Mucosa of descending colon (tissue), 3 donors: ENCODE measurements at places on chromosomes 12 and 14.

- no peak for DNase-seq
These were observed 128.1 kb upstream of the C14orf180 start for GRCh38 chr14:104451474-104451873.

GRCh38 chr12:39386335-39386734, 56.6 kb downstream of the KIF21A start:
- no peak for DNase-seq

DNA sequence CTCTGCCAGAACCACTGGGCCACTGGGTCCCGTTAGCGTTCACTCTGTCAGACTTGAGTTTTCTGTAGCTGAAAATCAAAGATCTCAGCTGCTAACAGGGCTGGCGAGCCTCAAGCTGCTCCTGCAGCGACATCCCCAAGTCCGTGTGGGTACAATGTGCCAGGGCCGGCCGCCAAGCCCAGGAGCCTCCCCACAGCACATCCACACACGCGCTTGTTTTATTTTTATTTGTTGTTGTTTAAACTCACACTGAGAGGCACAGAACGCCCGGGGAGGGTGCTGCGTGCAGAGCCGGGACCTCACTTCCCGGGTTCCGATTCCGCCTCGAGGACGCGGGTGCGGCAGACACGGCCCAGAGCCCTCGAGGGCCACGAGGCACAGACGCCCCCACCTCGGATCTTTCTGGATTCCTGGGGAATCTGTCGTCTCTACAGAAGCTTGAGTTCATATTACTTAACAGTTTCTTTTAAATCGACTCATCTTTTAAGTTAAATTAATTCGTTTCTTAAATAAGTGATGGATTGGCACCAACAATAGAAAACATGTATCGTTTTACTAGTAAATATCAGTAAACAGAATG, 9.3 kb downstream of the GALNT9 start:
- no peak for DNase-seq

DNA sequence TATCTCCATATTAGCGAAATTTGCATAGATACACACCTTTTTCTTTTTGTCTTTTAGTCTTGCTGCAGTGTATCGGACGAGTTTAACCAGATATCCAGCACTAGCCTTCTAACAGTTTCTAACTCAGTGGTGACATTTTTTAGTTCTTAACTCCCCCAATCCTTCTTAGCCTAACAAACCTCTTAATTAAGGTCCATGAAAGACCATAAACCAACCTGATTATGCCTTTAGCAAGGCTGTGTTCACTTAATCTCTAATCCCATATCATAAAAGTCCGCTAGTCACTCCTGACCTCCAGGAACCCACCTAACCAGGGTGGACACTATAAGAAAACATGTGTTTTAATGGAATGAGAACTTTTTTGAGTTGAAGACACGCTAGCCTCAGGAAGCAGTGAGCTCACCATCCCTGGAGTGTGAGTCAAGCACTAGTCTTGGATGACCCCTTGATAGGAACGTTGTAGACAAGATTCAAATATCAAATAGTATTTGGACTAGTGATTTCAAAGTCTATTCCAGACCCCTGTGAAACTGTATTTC, 9.5 kb downstream of the CDKN1B start:
- DNase-seq = no peak

- DNase-seq = no peak
These were observed 36.0 kb downstream of the GCH1 start for GRCh38 chr14:54866588-54866987.

GRCh38 chr14:46230540-46230939, 421.0 kb downstream of the RPL10L start:
- DNase-seq = no peak

- no peak for DNase-seq
These were observed 36.6 kb upstream of the PIK3C2G start for GRCh38 chr12:18224745-18225144.

DNA sequence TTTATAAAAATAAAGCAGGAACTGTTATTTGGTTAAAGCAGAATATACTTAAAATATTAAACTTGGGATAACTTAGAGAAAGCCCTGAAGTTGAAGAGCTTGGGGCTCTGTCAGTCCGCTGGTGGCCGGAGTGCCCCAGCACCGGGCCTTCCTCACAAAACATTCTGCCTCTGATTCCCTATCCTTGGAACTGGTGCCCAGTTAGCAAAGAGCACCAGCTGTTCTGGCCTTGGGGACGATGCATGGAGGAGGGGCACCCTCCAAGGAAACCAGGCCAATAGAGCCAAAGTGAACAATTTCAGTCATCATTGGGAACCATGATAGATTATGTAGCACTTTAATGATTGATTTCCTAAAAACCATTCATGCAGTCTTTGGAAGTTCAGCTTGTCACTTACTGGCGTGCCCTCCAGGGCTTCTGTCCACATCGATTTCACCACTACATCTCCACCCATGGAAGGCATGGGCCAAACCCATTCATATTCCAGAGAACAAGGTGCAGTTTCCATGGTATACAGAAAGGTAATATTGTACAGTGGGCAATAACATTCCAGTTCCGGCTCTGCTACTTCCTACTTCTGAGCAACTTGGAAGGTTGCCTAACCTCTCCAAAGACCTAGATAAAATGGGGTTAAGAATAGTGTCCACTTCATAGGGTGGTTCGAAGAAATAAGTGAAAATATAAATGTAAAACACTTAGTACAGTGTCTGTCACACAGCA, 145.9 kb downstream of the ETV6 start:
- DNase-seq = no peak

GRCh38 chr14:89000007-89000942, 175.8 kb downstream of the TTC8 start:
- peak; percentile 54 for DNase-seq

DNA sequence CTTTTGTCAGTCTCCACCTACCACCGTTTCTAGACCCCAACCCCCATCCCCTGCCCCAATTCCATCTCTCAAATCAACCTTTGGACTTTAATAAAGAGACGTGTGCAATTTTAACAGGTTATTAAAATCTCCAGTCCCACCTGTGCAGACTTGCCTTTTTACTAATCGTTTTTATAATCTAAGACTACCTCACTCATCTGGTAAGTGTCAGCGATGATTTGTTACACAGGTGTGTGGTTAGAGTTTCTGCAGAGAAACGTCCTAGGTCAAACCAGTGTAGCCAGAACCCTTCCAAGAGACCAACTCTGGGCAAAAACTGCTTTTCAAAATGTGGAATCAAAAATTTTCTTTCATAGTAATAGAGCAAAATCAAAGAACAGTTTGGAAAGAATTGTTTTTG, 60.4 kb upstream of the PELI2 start:
- DNase-seq = no peak

DNA sequence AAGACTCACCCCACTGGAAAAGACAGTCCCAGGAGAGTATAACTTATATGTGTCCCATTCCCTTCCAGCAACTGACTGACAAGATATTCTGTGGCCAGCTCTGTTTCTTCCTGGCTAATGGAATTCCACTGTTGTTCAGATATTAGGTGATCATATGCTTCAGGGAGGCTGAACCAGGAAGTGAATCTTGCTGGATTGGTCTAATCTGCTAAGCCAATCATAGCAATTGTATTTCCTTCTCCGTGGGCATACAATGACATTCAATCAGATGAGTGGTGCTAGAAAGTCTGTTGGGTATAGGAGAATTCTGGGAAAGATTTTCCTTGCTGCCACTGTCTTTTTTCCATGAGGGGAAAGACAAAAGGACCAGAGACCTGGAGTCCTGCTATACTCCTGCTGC, 12.1 kb downstream of the PYGL start:
- no peak for DNase-seq

DNA sequence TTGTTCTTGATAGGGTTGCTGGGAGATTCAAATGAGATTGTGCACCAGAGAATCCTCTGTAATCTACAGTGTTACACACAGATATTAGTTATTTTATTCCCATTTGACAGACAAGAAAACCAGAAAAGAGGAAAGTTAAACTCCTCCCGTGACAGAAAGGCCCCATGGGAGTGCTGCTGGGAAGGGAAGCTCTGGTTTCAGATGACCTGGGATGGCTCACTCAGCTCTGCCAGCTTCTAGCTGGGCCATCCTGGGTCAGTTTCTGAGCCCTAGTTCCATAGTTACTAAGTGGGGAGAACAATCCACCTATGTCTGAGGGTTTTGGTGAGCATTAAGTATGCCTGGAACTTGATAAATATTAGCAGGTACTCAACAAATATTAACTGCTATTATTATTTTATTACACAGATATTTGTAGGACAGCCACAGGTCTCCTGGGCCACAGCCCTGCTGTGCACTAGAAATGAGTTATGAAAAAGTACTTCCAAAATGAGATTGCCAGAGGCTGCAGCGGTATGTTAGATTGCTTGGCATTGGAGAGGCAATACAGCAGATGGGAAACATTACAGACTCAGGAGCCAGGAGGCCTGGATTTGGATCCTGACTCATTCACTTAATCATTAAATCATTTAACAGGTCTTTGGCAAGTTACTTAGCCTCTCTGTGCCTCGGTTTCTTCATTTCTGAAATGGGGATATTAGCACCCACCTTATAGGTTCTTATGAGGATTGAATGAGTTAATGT, 47.1 kb upstream of the STON2 start:
- no peak for DNase-seq

- no peak for DNase-seq
These were observed 25.4 kb downstream of the CD9 start for GRCh38 chr12:6225630-6226001.

DNA sequence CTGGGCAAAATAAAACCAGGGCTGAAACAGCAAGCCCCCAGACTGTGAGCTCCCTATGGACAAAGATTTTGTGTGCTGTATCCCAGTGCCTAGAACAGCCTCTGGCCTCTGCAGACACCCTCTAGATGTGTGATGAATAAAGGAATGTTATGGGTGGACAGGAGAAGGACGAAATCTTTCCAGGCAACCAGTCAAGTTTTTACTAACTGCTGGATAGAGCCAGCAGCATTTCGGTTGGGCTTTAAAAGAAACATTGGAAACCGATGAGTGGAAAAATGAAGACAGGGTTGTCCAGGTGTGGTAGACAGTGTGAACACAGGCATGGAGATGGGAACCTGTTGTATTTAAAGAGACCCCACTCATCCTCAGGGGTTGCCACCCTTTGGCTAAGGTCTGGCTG, 4.0 kb downstream of the CHGA start:
- DNase-seq = no peak

DNA sequence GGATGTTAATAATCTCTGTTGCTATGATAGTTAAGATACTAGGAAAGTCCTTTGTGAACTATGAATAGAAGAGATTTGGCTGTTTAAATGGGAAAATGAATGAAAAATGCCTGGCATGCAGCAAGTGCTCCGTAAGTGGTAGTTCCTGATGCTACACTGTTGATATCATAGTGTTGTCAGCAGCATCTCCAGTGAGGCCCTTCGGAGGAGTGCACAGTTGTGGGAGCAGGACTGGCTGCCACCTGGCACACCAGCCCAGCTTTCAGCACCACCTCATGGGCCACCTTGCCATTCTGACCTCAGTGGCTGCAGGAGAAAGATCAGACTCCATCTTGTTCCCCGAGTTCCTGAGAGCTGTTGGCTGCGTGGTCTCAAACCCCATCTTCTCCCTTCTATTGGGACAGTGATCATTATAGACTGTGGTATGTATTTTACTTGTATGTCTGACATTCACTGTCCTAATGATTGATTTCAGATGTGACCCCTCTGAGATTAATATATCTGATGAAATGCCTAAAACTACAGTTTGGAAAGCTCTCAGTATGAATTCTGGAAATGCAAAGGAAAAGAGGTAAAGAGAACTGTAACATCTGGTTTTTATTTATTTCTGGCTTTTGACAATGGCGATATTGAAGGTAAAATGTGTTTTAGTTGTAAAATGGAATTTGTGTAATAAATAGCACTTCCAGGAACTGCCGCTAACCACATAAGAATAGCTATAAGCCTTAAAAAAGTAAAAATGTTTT, 80.9 kb downstream of the SLC4A8 start:
- DNase-seq = no peak

DNA sequence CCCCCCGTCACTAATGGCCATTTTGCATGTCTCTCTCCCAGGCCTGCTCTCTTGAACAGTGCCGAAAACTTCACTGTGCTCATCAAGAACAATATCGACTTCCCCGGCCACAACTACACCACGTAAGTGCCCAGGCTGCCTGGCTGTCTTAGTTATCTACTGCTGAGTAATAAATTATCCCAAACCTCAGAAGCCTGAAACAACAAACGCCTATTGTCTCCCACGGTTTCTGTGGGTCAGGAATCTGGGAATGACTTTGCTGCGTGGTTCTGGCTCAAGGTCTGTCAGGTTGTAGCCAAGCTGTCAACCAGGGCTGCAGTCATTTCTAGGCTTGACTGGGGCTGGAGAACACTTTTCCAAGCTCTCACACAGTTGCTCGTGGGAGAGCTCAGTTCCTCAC, 32.6 kb downstream of the P2RX7 start:
- DNase-seq = no peak

GRCh38 chr12:1947081-1947480, 28.6 kb upstream of the CACNA2D4 start:
- no peak for DNase-seq
